ENCODE measurements at places on chromosomes 1 and 21.

DNA sequence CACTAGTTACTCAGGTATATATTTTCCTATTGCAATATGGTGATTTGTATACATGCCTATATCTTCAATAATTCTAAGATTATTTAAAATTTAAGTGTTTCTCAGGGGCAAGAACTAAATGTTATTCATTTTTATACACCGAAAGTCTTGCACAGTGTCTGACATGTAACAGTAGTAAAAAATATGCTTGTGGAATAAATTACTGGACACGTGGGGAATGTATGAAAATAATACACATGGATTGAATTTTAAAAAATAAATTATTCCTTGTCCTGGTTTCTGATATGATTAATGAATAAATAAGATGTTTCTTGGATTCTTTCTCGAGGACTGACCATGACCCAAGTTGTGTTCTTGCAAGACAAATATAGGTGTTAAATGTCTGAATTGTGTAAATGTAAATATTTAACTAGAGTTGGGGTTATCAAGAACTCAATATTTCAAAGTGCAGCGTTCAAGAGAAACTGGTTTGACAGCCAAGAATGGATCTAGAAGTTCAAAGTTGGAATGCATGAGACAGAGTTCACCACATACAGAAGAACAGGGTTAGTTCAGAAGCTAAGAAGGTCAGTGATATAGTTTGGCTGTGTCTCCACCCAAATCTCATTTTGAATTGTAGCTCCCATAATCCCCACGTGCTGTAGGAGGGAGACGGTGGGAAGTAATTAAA, 142.1 kb upstream of the SPAG17 start:
- no peak for DNase-seq

- peak; percentile 71 for DNase-seq
These were observed at the start of gene KCNH1 for GRCh38 chr1:211133836-211134669. Gene KCNH1, minus strand, starts transcription at chr1:211134148. Its CDS starts 203 bp downstream, at chr1:211133945.

- DNase-seq: no peak
These were observed 2.5 kb downstream of the RHOC start for GRCh38 chr1:112704391-112704933.

GRCh38 chr21:35197992-35198431, 148.9 kb upstream of the RUNX1 start:
- peak; percentile 47 for DNase-seq
